Suprapubic skin (tissue), 4 donors: ENCODE measurements at places on chromosomes 3 and 15. TPM values are rescaled to one million over a fixed set of nuclear protein-coding genes. Genes with fewer than 3 reads are reported as not detected.

Gene CNBP
- 504 TPM for total RNA-seq

Gene PPP1R14D
- total RNA-seq = not detected

Gene SLC22A14
- 0.64 TPM for total RNA-seq

Gene EEF1AKMT4
- 4.3 TPM for total RNA-seq

Gene BLM
- 0.80 TPM for total RNA-seq

Gene SPPL2A
- total RNA-seq = 156 TPM

Gene CKMT1B
- total RNA-seq = 74.1 TPM

Gene TM4SF4
- total RNA-seq = 0.32 TPM

Gene C3orf20
- not detected for total RNA-seq

Gene SLC33A1
- 25.4 TPM for total RNA-seq

Gene RHCG
- 21.0 TPM for total RNA-seq

Gene KNSTRN
- total RNA-seq = 24.3 TPM

Gene CPEB1
- 5.2 TPM for total RNA-seq

Gene RGMA
- total RNA-seq = 14.5 TPM

Gene KY
- total RNA-seq = 41.9 TPM

Gene C3orf22
- total RNA-seq = not detected

Gene PARP6
- 72.3 TPM for total RNA-seq

Gene GRAMD1C
- total RNA-seq = 25.4 TPM

Gene WNT5A
- 13.9 TPM for total RNA-seq

Gene SLC24A5
- total RNA-seq = 3.9 TPM

DNA sequence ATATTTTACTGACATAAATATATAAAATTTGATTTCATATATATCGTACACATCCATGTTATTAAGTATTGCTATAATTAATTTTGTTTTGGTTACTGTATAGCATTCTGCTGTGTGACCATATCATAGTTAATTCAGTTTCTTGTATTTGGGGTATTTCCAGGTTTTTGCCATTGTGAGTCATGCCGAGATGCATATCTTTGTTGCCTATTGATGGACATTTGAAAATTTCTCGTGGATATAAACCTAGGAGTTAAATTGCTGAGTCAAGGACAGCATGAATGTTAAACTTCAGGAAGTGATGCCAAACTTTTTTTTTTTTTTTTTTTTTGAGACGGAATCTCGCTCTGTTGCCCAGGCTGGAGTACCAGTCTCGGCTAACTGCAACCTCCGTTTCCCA is 33.7 kb upstream of the GPR171 start:
- H3K27ac ChIP-seq = no peak overlapping the region
- H3K4me3 ChIP-seq = no peak overlapping the region
- no peaks in the 10 kb centered on the region for H3K27me3 ChIP-seq
- H3K4me1 ChIP-seq = no peaks in the 10 kb centered on the region
- H3K36me3 ChIP-seq = no peaks in the 10 kb centered on the region
- no peak for DNase-seq

- H3K4me3 ChIP-seq = no peak overlapping the region
- no peaks in the 10 kb centered on the region for H3K4me1 ChIP-seq
- no peak overlapping the region for H3K27ac ChIP-seq
- no peaks in the 10 kb centered on the region for H3K36me3 ChIP-seq
Observed at GRCh38 chr15:48244921-48245320, 38.8 kb downstream of the SLC12A1 start.

GRCh38 chr3:183427196-183427875 is 1.1 kb downstream of the MCF2L2 start:
- peak overlapping the region; percentile 65 for H3K4me3 ChIP-seq
- peaks cover 14% of the 10 kb centered on the region for H3K27me3 ChIP-seq
- no peak for DNase-seq
- H3K4me1 ChIP-seq = peaks cover 20% of the 10 kb centered on the region
- no peak overlapping the region for H3K27ac ChIP-seq

GRCh38 chr3:142035308-142035922 is 113.9 kb downstream of the TFDP2 start:
- no peak overlapping the region for H3K4me3 ChIP-seq
- DNase-seq = no peak
- H3K36me3 ChIP-seq = no peaks in the 10 kb centered on the region
- H3K4me1 ChIP-seq = no peaks in the 10 kb centered on the region
- H3K27me3 ChIP-seq = no peaks in the 10 kb centered on the region
- H3K27ac ChIP-seq = no peak overlapping the region

DNA sequence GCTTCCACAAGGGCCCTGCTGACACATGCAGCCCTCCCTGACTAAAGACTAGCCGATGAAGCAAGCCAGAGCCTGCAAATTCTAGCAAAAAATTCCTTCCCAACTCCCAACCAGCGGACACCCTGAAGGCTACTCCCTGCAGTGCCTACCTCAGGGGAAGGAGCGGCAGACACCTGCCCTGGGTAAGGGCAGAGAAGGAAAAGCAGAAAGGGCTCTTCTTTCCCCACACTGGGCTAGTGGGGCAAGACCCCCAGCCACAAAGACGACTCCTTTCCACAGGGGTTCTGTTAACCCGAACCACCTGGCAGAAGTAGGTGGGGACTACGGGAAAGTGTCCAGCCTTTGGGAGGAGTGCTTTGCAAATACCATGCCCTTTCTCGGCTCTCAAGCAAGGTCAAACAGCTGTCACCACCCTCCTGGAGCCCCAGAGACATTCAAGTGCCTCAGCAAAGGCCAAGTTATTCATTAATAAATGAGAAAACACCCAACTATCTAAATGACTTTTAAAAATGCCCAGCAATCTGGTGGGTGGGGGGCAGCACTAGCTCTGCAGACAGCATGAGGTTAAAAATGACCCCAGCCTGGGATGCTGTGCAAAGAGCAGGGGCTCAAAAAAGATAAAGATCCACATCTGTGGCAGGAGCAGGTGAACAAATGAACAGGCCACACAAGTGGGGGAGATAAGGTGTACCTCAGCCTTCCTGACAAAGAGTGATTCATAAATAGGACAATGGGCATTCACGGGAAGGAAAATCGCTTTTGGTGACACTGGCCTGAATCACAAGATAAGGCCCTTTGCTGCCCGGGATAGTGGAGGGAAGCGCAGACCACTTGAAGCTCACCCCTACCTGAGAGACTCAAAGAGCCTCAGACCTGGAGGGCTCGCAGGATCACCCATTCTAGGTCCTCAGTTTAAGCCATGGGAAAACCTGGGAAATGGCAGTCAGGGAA is 33.0 kb downstream of the CCDC12 start:
- DNase-seq = no peak
- H3K27ac ChIP-seq = peak overlapping the region; percentile 34
- peaks cover 22% of the 10 kb centered on the region for H3K36me3 ChIP-seq
- H3K27me3 ChIP-seq = no peaks in the 10 kb centered on the region
- H3K4me1 ChIP-seq = peaks cover 73% of the 10 kb centered on the region

GRCh38 chr3:9473496-9474065 is 76.2 kb downstream of the SETD5 start:
- H3K27ac ChIP-seq = no peak overlapping the region
- no peaks in the 10 kb centered on the region for H3K4me1 ChIP-seq
- peaks cover 98% of the 10 kb centered on the region for H3K36me3 ChIP-seq
- no peak for DNase-seq
- no peak overlapping the region for H3K4me3 ChIP-seq

GRCh38 chr15:48493084-48493762 is 152.3 kb downstream of the FBN1 start:
- H3K4me3 ChIP-seq = no peak overlapping the region
- no peaks in the 10 kb centered on the region for H3K4me1 ChIP-seq
- DNase-seq = no peak
- H3K27me3 ChIP-seq = no peaks in the 10 kb centered on the region
- peaks cover 23% of the 10 kb centered on the region for H3K36me3 ChIP-seq
- H3K27ac ChIP-seq = peak overlapping the region; percentile 50

DNA sequence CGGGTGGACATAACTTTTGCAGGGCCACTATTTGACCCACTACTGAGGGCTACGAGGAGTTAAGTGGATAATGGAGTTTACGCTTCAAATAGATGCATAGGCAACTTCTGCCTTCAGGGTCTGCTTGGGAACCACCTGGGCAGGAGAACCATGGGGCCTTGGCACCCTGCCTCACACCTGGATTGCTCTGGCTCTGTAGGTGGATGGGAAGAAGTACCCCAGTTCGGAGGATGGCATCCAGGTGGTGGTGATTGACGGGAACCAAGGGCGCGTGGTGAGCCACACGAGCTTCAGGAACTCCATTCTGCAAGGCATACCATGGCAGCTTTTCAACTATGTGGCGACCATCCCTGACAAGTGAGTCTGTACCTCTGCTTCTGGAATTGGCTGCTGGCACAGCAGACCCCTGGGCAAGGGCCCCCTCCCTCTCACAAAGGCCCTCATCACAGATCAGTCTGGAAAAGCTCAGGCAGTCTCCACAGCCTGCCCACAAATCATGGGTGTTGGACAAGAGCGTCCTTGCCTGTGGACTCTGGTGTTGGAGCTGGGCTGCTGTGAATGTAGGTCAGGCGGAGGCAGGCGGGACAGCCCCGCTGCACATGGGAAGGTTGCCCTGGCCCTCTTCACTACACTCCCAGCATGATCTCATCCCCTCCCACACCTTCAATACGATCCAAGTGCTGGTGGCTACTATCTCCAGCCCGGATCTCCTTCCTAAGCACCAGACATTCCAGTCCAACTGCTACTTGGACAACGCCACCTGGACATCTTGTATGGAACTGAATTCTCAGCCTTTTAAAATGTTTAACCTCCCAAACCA is 46.7 kb downstream of the MESD start:
- peak; percentile 57 for DNase-seq
- H3K4me3 ChIP-seq = no peak overlapping the region
- H3K36me3 ChIP-seq = peaks cover 42% of the 10 kb centered on the region
- H3K4me1 ChIP-seq = peaks cover 25% of the 10 kb centered on the region
- H3K27ac ChIP-seq = no peak overlapping the region

DNA sequence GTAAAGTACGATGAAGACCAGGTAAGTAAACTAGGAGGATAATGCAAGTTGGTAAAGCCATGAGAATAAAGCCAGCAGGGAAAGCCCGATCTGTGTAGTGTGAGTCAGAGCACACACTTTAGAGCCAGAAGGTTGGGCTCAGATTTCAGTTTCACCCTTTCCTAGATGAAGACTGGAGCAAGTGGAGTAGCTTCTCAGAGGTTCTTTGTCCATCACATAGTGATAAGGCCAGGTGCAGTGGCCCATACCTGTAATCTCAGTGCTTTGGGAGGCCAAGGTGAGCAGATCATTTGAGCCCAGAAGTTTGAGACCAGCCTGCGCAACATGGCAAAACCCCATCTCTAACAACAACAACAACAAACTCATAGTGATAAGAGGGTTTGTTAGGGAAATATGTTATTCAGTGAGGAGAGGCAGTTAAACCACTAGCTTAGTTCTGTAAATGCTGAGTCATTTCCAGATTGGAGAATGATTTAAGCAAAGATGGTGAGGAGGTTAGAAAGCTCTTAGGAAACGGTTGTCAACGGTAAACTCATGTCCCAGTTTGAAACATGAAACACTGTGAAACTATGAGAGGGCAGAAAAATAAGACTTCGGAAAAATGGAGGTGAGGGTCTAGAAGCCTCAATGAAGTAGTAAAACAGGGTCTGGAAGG is 39.0 kb downstream of the IL12A start:
- H3K27ac ChIP-seq = no peak overlapping the region
- no peak for DNase-seq
- H3K4me3 ChIP-seq = no peak overlapping the region
- H3K36me3 ChIP-seq = no peaks in the 10 kb centered on the region
- no peaks in the 10 kb centered on the region for H3K4me1 ChIP-seq
- H3K27me3 ChIP-seq = no peaks in the 10 kb centered on the region

- H3K27ac ChIP-seq = no peak overlapping the region
- no peaks in the 10 kb centered on the region for H3K4me1 ChIP-seq
- no peaks in the 10 kb centered on the region for H3K36me3 ChIP-seq
- no peak for DNase-seq
- H3K27me3 ChIP-seq = no peaks in the 10 kb centered on the region
Observed at GRCh38 chr3:15924914-15925313, 127.1 kb upstream of the ANKRD28 start.

- H3K27me3 ChIP-seq = no peaks in the 10 kb centered on the region
- H3K36me3 ChIP-seq = no peaks in the 10 kb centered on the region
Observed at GRCh38 chr15:66594344-66594743, 28.5 kb upstream of the LCTL start.

- no peaks in the 10 kb centered on the region for H3K27me3 ChIP-seq
- DNase-seq = no peak
- peak overlapping the region; percentile 82 for H3K27ac ChIP-seq
- peaks cover 60% of the 10 kb centered on the region for H3K4me1 ChIP-seq
- H3K4me3 ChIP-seq = peak overlapping the region; percentile 64
Observed at GRCh38 chr15:90930861-90931574, 1.3 kb downstream of the HDDC3 start.

DNA sequence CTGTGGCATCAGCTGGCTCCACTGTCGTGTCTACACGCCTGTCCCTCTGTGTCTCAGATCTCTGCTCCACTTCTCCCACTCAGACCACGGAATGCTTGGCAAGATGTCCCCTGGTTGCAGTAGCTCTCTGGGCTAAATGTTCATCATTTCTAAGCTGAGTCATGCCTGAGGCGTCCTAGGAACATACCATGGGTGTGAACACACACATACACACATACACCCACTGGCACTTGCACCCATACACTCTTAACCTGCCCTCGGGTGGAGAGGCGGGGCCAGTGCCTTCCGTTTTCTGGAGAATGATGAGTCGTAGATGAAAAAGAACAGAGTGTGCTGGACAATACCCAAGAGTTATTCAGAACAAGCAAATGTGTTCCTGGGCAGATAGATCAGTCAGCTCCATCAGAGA is 72.4 kb downstream of the SENP2 start:
- DNase-seq = peak; percentile 90
- no peaks in the 10 kb centered on the region for H3K36me3 ChIP-seq
- H3K27ac ChIP-seq = peak overlapping the region; percentile 80
- H3K27me3 ChIP-seq = no peaks in the 10 kb centered on the region
- H3K4me3 ChIP-seq = no peak overlapping the region

GRCh38 chr3:155549087-155549486 is 195.8 kb downstream of the PLCH1 start:
- H3K4me1 ChIP-seq = no peaks in the 10 kb centered on the region
- no peak overlapping the region for H3K4me3 ChIP-seq
- no peaks in the 10 kb centered on the region for H3K27me3 ChIP-seq
- DNase-seq = no peak

DNA sequence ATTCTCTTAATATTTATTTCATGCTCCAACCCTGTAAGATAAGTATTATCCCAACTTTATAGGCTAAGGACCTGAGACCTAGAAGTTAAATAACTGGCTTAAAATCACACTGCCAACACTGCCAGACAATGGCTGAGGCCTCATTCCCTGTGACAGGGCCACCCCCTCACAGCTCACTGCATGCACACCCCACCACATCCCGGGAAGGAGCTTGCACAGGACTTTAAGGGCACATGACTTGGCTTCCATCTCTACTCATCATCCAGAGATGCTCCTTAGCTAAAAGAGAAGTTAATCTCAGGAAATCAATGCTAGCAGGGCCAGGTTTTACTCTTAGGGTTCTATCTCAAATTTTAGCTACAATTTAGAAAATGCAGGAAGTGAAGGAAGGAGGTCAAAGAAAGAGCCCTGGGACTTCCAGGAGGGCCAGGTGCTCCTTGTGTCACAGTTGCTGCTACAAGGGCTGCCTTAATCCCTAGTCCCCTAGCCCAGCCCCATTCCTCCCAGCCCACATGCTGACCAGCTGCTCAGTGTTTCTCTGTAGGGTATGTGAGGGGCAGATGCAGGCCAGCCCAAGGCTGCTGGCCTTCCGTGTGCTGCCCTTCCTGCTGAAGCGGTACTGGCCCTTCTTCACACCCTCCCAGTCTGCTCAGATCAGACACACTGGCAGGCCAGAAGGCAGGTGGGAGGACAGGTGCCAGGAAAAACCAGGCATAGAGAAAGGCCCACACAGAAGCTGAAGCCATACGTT is 53.5 kb downstream of the WWTR1 start:
- no peaks in the 10 kb centered on the region for H3K27me3 ChIP-seq
- H3K27ac ChIP-seq = no peak overlapping the region
- no peak for DNase-seq
- no peak overlapping the region for H3K4me3 ChIP-seq
- peaks cover 9% of the 10 kb centered on the region for H3K4me1 ChIP-seq
- no peaks in the 10 kb centered on the region for H3K36me3 ChIP-seq
